ENCODE measurements at places on chromosomes 6 and 20. TPM values are rescaled to one million over a fixed set of nuclear protein-coding genes. Genes with fewer than 3 reads are reported as not detected.

Gene NTSR1
- 3.1 TPM for polyA plus RNA-seq

Gene BPIFA3
- polyA plus RNA-seq, result not detected

Gene TBXT
- not detected for polyA plus RNA-seq

DNA sequence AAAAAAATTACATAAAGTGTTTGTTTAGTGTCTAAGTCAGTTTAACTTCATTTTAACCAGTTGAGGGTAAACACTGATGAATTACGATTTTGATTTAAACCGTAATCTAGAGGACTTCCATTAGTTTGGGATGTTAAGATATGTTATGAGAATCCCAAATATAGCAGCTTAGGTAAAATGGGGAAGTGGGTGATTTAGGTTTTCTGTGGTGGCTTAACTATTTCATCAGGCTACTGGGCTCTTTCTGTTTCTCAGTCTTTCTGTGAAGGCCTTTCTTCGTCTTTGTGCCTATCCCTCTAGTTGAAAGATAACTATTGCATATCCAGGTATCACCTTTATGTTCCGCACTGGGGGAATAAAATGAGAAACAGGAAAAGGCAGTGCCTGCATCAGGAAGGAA lies 27.9 kb downstream of the CENPW start:
- no peaks in the 10 kb centered on the region for H3K27me3 ChIP-seq
- no peak overlapping the region for H3K27ac ChIP-seq
- no peaks in the 10 kb centered on the region for H3K4me1 ChIP-seq

GRCh38 chr20:44908987-44909871 lies 631 bp upstream of the PABPC1L start:
- no peaks in the 10 kb centered on the region for H3K27me3 ChIP-seq
- H3K36me3 ChIP-seq, result peaks cover 47% of the 10 kb centered on the region
- H3K27ac ChIP-seq, result peak overlapping the region; percentile 26
- DNase-seq, result no peak

DNA sequence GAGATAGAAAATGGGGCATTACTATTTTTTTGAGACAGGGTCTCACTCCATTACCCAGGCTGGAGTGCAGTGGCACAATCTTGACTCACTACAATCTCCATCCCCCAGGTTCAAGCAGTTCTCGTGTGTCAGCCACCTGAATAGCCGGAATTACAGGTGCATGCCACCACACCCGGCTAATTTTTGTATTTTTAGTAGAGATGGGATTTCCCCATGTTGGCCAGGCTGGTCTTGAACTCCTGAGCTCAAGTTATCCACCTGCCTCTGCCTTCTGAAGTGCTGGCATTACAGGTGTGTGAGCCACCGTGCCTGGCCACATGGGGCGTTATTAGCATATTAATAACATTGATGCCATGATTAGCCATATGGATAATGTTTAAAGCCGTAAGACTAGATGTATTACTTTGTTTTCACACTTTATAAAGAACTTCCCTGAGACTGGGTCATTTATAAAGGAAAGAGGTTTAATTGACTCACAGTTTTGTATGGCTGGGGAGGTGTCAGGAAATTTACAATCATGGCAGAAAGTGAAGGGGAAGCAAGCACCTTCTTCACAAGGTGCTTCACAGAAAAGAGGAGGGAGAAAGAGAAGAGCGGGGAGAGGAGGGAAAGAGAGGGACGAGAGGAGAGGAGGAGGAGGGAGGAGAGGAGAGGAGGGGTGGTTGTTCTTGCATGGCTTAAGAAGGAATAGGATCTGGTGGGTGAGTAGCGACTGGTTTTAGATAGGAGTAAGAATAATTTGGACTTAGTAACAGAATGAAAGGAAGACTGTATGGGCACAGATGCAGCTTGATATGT lies 51.9 kb downstream of the MYO6 start:
- H3K27me3 ChIP-seq, result no peaks in the 10 kb centered on the region
- no peaks in the 10 kb centered on the region for H3K36me3 ChIP-seq
- no peaks in the 10 kb centered on the region for H3K4me1 ChIP-seq
- no peak overlapping the region for H3K27ac ChIP-seq

GRCh38 chr6:154868143-154868594 lies 126.9 kb upstream of the TIAM2 start:
- DNase-seq, result peak; percentile 46
- H3K27ac ChIP-seq, result no peak overlapping the region
- H3K4me1 ChIP-seq, result no peaks in the 10 kb centered on the region
- H3K36me3 ChIP-seq, result peaks cover 4% of the 10 kb centered on the region
- H3K4me3 ChIP-seq, result no peak overlapping the region
